ENCODE measurements at places on chromosomes 5 and 9. TPM values are rescaled to one million over a fixed set of nuclear protein-coding genes. Genes with fewer than 3 reads are reported as not detected.

The TRIM23 gene
- total RNA-seq = 6.8 TPM

The NTNG2 gene
- total RNA-seq = not detected

The FAM153A gene
- total RNA-seq = not detected

The PKN3 gene
- 9.1 TPM for total RNA-seq

The RPS14 gene
- 2,907 TPM for total RNA-seq

Data from PC-9 (cell line).